Glutamatergic neuron (in vitro differentiated cells): ENCODE measurements at places on chromosomes 4 and X. TPM values are rescaled to one million over a fixed set of nuclear protein-coding genes. Genes with fewer than 3 reads are reported as not detected.

- no peak for DNase-seq
These were observed 125.1 kb upstream of the STX18 start for GRCh38 chr4:4666693-4667621.

DNA sequence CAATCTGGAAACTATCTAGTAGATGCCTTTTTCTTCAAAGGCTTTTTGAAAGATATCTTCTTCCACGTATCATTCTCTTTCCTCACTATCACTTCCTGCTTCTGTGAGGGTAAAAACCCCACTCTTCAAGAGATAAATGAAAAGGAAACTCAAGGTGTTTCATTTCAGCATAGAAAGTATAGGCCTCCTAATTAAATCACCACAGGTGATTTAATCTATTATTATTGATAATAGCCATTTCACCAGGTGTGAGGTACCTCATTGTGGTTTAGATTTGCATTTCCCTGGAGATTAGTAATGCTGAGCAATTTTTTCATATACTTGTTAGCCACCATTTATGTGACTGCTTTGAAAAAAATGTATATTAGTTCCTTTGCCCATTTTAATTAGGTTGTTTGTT, 92.0 kb upstream of the EMCN start:
- no peak for DNase-seq

DNA sequence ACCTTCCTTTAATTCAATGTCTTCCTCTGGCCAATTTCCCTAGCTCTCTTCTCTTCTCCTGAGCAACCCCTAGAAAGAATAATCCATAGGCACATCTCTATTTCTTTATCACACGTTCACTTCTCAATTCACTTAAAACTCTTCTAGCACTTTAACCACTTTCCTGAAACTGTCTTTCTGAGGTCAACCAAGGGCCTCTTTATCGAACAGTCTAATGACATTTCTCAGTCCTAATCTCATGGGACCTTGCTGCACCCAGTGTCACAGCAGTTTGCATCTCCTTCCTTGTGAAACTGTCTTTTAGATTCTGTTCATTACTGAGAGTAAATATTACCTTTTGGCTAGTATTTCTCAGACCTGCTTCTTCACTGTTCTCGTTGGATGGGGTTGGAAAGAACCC, 285.3 kb upstream of the RASGEF1B start:
- no peak for DNase-seq

- DNase-seq: no peak
These were observed 58.8 kb upstream of the CLNK start for GRCh38 chr4:10743357-10743756.

- no peak for DNase-seq
These were observed 62.5 kb downstream of the CHRDL1 start for GRCh38 chrX:110733166-110733565.

NIPAL1 gene
- total RNA-seq: 0.83 TPM

TLR3 gene
- total RNA-seq: not detected

ZNF185 gene
- 1.1 TPM for total RNA-seq

IGBP1 gene
- total RNA-seq: 44.0 TPM
